ENCODE measurements at places on chromosomes 6 and 20.

GRCh38 chr6:8570256-8570920 lies 135.0 kb upstream of the SLC35B3 start:
- DNase-seq: no peak

- DNase-seq: no peak
Observed at GRCh38 chr6:150204705-150205472, 62.0 kb downstream of the PPP1R14C start.

DNA sequence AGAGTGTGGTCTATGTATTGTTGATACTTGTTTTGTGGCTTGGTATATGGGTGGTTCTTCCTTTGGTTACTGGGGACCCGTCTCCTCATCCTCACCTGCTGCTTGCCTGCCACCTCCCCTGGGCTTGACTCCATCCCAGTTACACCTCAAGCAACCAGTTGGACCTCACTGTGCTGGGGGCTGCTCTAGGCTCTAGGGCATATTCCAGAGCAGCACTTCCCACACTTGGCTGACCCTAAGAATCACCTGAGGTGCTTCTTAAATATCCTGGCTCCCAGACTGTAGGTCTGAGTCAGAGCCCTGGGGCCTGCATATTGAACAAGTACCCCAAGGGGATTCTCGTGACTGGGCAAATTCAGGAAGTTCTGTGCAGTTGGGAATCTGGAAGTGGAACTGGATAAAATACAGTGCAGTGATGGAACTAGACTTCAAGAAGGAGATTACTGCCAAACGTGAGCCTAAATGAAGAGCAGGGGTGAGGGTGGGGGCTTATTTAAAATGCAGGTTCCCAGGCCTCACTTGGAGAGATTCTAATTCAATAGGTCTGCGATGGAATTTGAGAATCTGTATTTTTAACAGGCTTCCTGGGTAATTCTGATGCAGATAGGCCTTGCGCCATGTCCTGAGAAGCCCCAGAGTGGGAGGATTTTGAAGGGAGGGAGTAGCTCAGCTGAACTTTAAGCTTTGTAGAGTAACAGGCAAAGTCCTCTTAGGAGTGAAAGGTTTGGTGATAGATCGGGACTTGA lies 7.6 kb downstream of the SPATS1 start:
- no peak for DNase-seq

DNA sequence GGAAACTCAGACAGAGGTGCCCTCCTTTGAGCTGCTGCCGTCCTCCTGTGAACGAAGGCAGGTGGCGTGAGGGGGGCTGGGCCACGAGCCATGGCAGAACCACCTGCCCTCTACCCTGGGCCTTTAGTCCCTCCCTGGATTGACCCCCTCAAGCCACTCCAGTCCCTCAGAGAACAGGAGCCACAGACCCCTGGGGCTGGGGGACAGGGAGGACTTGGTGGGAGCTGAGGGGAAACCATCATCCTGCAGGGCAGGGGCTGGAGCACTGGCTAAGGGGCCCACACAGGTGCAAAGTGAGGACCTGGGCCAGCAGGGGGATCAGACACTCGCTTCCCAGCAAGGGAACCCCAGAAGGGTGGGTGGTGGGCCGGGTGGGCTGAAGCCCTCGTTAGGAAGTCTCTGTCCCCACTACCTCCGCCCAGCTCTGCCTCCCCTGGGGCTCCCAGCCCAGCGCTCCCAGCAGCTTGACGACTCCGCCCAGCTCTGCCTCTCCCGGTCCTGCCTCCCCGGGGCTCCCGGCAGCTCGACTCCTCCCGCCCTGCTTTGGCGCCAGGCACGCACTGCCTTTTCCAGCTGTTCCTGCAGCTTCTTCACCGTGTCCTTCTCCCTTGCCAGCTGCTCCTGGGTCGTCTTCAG lies 44.4 kb downstream of the DSTN start:
- no peak for DNase-seq

DNA sequence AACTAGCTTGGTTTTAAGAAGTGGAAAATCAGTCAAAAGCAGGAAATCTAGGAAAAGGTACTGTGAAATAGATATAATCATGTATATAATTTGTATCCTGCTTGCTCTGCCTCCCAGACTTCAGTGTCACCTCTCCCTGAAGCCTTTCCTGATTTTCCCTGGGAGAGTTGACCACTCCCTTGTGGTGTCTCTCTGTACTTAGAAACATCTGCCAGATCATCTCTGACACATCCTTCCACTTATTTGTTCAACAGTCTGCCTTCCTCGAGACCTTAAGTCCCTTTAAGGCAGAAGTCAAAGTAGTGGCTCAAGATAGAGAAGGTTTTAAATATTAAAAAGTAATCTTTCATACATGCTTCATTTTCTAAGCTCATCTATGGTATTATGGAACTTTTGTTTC lies 236.5 kb downstream of the CDKAL1 start:
- DNase-seq: no peak

DNA sequence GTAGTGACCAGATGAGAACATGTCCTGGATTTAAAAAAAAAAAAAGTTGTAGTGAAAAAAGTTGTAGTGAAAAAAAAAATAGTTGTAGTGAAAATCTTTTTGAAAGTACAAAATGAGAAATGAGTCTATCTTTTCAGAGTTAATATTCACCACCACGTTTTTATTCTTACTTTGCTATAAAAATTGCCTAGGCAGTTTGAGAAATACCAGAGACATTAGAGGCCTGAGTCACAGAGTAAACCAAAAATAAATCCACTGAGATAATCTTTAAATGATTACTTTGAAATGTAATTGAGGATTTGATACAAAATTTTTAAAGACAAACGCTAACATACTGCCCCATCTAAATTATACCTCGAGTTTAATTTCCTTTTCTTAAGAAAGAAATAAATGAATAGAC lies 101.2 kb upstream of the TIAM2 start:
- no peak for DNase-seq

DNA sequence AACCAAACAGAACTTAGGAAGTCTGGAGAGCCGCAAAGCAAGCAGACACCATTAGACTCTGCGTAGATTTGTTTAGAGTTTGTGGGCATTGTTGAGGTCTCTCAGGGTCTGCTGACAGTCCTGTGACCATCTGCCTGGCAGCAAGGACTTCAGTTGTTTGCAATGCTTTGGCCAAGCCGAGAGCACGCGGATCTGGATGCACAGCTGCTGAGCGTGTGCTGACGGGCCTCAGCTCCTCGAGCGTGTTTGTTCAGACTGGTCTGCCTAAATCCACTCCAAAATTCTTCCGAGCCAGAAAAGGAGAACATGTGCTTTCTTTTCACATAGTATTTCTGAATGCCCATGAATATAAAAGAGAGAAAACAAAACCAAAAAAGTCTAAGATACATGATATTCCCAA lies 159.0 kb downstream of the ZNF217 start:
- no peak for DNase-seq

DNA sequence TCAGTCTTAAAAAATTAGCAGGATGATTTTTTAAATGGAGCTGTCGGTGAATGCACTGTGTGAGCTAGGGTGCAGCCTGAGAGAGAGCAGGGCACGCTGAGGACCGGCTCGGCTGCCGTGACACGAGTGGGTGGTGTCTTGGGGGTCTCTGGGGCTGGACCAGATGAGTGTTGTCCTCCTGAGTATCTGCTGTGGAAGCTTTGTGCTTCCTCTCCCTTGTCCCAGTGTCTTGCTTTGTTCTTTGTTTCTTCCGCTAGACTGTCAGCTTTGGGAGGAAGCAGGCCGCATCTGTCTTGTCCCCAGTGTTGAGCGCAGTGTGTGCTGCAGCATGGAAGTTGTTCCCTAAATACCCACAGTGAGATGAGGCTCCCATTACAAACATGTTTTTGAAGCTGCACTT lies 89.4 kb downstream of the RTN4IP1 start:
- DNase-seq: no peak

GRCh38 chr20:2507875-2508630 lies 662 bp downstream of the ZNF343 start:
- DNase-seq: no peak

- no peak for DNase-seq
Observed at GRCh38 chr20:44596010-44596409, 13.6 kb downstream of the PKIG start.

- no peak for DNase-seq
Observed at GRCh38 chr6:110886555-110887167, 12.1 kb downstream of the AMD1 start.

DNA sequence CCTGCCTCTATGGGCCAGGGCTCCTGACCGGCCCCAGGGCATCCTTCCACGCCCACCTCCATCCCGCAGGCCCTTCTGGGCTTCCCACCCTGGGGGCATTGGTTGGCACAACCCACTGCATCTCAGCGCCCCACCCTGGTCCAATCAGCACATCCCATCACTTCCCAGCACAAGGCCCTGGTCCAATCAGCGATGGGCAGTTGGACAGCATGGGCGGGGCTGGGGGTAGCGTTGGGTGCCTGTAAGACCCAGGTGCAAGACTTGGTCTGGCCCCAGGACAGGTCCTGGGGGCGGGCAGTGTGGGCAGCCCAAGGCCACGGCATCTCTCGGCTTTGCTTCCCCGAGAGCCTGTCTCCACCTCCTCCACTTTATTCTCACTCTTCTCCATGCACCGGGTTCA lies 298.5 kb downstream of the BMP7 start:
- DNase-seq: no peak

DNA sequence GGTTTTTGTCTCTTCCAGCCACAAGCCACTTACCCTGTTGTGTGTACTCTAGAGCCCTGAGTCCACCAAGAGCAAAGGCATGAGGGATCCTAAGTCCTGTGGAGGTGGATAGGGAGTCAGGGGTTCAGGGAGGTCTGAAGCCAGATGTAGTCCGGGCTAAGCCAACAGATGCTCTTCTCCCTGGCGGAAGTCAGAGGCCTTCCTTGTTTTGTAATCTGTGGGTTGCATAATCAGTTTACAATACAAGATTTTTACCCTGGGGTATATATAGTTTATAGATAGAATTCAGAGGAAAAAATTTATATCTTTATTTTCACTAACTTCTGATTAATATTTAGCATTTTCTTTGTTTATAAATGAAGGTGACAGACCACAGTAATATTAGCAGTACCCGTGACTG lies 9.2 kb downstream of the LAMP5 start:
- DNase-seq: no peak

GRCh38 chr20:58747211-58747610 lies 54.6 kb downstream of the NPEPL1 start:
- DNase-seq: no peak

GRCh38 chr6:169976301-169977081 lies 225.1 kb downstream of the ERMARD start:
- no peak for DNase-seq

- peak; percentile 38 for DNase-seq
Observed at GRCh38 chr6:30915591-30915946, 1.5 kb downstream of the VARS2 start.

DNA sequence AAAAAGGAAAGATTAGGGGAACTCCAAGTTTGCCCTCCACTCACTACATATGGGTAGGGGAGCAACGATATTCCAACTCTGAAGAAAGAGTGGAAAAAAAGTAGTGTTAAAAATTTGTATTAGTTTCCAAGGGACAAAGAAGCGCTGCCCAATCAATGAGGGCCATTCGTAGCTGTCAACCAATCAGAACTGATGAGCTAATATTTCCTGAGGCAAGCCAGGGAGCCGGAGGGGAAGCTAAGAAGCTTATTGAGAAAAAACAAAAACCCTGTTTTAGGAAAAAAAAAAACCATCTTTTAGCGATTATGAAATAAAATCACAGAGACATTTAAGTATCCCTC lies 59.5 kb downstream of the TRIM38 start:
- peak; percentile 87 for DNase-seq

- DNase-seq: no peak
Observed at GRCh38 chr6:7449018-7449417, 59.4 kb downstream of the RIOK1 start.

DNA sequence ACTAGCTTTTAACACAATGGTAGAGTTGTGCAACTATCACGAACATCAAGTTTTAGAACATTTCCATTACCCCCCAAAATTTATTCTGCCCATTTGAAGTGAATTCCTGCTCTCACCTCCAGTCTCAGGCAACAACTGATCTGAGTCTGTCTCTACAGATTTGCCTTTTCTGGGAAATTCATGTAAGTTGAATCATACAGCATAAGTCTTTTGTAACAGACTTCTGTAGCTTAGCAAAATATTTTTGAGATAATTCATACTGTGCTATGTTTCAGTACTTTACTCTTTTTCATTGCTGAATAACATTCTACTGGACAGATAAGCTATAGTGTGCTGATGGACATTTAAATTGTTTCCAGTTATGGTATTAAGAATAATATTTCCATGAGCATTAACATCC lies 447.3 kb upstream of the GJE1 start:
- DNase-seq: no peak

DNA sequence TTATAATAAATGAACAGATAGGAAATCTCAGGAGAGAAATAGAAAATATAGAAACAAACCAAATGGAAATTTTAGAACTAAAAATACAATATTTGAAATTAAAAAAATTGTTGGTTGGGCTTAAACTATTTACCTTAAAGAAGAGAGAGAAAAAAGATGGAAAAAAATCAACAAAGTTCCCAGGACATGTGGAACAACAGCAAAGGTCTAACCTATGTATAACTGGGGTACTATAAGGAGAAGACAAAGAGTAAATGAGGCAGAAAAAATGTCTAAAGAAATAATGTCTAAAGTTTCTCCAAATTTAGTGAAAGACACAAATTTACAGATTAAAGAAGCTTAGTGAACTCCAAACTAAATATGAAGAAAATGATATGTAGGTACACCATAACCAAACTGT lies 41.1 kb upstream of the ZBTB24 start:
- no peak for DNase-seq

GRCh38 chr6:131900231-131900630 lies 50.9 kb downstream of the CCN2 start:
- DNase-seq: no peak

- no peak for DNase-seq
Observed at GRCh38 chr20:6866741-6867140, 99.3 kb downstream of the BMP2 start.

GRCh38 chr6:76553256-76553655 lies 480.8 kb upstream of the IMPG1 start:
- no peak for DNase-seq

DNA sequence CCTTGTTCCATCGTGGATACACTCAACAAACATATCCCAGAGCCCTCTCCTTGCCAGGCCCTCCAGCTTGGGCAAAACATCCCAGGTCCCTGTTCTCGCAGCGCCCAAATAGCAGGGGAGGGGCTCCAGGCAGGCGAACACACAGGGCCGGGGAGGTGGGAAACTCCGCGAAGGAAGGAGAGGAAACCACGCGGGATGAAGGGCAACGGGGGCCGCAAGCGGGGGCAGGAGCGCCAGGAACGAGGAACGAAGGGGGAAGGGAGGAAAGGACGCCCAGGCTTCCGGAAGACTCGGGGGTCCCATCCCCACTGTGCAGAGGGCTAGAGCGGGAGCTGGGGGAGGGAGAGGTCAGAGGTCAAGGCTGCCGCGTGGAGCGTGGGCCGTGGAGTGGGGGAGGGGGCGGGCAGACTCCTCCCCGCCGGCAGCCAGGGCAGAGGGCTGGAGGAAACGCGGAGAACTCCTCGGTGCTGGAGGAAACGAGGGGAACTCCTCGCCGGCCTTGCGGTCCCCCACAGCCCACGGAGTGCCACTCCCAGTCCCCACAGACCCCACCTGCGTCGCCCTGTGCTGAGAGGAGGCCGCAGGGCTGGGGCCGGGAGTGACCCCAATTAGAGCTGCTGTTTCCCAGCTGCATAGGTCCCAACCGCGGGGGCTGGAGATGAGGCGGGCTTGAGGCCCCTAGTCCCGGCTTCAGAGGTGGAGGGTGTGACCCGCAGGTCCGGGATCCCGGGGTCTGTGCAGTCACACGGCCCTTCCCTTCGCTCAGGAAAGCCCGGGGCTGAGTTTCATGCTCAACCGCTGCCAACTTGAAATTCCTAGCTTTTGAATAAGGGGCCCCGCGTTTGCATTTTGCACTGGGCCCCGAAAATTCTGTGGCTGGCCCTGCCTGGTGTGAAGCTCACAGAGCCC lies 1.2 kb upstream of the RBM38 start:
- no peak for DNase-seq
